Prostate gland (tissue), 2 donors: ENCODE measurements at places on chromosomes 3 and 15.

DNA sequence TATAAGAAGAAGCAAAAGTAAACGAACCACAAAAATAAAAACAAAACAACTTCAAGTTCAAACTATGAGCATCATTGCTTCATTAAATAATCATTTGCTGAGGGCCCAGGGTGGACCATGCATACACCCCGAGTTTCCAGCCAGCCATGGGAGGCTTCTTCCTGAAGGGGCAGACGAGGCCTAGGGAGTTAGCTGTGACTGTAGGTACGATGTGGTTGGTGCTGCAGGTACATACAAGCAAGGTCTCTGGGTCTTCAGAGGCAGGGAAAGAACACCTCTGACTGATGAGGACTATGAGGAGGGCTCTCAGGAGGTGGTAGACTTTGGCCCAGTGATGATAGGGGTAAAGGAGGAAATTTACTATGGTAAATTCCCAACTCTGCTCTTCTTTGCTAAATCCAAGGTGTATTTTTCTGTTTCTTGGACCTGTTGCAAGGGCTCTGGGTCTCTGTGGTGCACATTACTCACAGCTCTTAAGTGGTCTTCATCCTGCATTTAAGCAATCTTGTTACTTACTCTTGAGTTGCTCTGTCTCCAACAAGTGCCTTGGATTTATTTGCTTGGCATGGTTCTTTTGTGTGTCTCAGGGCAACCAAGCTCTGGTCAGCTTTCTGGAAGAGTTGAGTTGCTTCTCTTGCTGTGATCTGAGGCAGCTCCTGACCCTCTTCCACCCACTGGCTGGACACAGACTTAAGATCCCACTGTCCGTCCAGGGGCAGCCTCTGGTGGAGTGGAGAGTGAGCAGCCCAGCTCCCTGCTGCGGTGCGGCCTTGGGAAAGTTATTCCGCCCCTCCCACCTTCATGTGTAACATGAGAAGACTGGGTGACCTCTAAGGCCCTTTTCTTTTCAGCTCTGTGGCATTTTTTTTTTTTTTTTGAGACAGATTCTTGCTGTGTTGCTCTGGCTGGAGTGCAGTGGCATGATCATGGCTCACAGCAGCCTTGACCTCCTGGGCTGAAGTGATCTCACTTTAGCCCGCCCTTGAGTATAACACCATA is 56.1 kb upstream of the KIF23 start:
- H3K27me3 ChIP-seq = no peaks in the 10 kb centered on the region
- no peak overlapping the region for H3K4me3 ChIP-seq
- no peaks in the 10 kb centered on the region for H3K4me1 ChIP-seq
- H3K27ac ChIP-seq = no peak overlapping the region
- DNase-seq = no peak
- no peaks in the 10 kb centered on the region for H3K36me3 ChIP-seq

DNA sequence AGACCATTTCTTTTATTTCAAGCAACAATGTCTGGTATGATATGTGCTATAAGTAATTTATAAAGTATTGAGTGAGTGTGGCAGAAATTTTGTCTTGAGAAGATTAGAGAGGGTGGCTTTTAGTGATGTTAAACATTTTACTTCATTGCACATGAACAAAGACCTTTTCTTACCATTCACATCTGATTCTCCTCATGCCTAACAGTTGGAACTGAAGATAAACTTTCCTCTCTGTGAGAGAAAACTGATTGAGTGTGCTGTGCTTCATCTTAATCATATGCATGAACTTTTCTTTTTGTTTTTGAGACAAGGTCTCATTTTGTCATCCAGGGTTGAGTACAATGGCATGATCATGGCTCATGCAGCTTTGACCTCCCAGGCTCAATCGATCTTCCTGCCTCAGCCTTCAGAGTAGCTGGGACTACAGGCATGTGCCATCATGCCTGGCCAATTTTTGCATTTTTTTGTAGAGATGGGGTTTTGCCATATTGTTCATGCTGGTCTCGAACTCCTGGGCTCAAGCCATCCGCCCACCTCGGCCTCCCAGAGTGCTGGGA is 377.7 kb upstream of the GOLIM4 start:
- H3K4me1 ChIP-seq = no peaks in the 10 kb centered on the region
- DNase-seq = no peak
- H3K27me3 ChIP-seq = no peaks in the 10 kb centered on the region
- no peak overlapping the region for H3K4me3 ChIP-seq
- no peak overlapping the region for H3K27ac ChIP-seq

DNA sequence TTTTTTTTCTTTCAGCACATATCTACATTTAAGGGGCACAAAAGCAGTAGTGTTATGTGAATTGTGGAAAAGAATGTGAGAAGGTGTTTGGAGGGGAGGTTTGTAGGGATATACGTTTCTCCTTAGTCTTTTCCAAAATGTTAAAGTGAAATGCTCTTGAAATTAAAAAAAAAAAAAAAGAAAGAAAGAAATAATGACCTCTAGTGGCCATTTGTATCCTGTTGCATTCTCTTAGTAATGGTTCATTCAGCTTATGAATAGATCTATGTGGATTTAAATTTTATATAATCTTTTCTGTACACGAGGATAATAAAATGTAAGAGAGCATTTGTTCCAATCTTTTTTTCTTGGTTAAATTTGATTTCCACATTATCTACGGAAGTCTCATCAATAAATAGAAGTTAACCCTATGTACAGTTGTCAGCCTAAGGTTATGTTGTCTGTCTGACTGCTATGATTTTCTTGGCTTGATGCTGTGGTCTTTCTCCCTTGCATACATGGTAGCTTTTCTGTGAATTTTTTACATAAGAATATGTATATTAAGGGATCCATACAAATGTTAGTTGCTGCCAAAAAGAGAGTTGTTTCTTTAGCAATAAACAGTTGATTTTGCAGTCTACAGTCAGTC is 1.7 kb downstream of the P2RY13 start:
- H3K27me3 ChIP-seq = no peaks in the 10 kb centered on the region
- no peak overlapping the region for H3K27ac ChIP-seq
- no peak overlapping the region for H3K4me3 ChIP-seq
- no peaks in the 10 kb centered on the region for H3K36me3 ChIP-seq
- no peak for DNase-seq

DNA sequence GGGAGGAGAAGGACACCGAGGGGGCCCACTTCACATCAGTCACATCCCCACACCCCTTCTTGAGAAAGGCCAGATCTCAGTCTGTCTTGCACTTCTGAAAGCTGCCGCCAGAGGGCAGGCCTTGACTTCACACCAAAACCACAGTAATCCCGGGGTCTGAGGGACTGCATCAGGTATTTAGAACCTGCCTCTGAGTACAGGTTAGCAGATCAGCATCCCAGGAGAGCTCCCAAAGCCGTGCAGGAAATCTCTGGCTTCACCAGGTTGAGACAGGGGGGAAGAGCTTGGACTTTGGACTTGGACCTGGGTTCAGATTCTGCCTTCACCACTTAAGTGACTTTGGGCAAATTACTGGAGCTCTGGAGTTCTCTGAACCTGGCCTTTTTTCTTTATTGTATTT is 50.3 kb downstream of the LHFPL4 start:
- H3K4me3 ChIP-seq = no peak overlapping the region
- DNase-seq = peak; percentile 43
- no peak overlapping the region for H3K27ac ChIP-seq
- H3K36me3 ChIP-seq = no peaks in the 10 kb centered on the region

DNA sequence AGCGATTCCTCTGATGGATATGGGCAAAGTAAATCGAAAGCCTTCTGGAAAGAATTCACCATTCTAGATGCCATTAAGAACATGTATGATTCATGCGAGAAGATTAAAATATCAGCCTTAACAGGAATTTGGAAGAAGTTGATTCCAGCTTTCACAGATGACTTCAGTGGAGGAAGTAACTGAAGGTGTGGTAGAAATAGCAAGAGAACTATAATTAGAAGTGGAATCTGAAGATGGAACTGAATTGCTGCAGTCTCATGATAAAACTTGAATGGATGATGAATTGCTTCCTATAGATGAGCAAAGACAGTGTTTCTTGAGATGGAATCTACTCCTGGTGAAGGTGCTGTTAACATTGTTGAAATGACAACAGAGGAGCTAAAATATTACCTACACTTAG is 30.1 kb upstream of the TBC1D23 start:
- H3K4me3 ChIP-seq = no peak overlapping the region
- H3K4me1 ChIP-seq = no peaks in the 10 kb centered on the region
- no peaks in the 10 kb centered on the region for H3K36me3 ChIP-seq
- H3K27me3 ChIP-seq = no peaks in the 10 kb centered on the region
- H3K27ac ChIP-seq = no peak overlapping the region

- H3K4me3 ChIP-seq = no peak overlapping the region
- no peaks in the 10 kb centered on the region for H3K36me3 ChIP-seq
- no peak for DNase-seq
- no peaks in the 10 kb centered on the region for H3K27me3 ChIP-seq
These were observed 474.0 kb downstream of the FGF12 start for GRCh38 chr3:192253138-192253887.

DNA sequence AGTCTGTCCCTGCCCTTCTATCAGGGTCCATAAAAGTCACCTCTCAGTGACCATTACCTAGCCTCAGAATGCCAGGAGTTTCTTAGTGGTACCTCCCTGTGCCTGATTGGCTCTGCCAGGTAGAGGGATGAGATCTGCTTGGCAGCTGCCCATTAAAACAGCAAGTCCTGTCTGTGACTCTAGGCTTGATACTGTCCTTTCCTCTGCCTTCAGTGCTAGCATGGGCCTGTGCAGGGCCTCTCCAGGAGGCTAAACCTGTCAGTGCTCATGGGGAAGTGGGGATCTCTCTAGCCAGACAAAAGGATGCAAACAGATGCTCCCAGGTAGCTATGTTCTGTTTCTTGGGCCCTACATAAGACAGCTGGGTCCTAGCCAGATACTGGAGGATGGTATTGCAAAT is 10.0 kb upstream of the MANF start:
- no peaks in the 10 kb centered on the region for H3K36me3 ChIP-seq
- H3K4me1 ChIP-seq = no peaks in the 10 kb centered on the region
- H3K27ac ChIP-seq = no peak overlapping the region
- DNase-seq = no peak
- H3K4me3 ChIP-seq = no peak overlapping the region
- no peaks in the 10 kb centered on the region for H3K27me3 ChIP-seq

DNA sequence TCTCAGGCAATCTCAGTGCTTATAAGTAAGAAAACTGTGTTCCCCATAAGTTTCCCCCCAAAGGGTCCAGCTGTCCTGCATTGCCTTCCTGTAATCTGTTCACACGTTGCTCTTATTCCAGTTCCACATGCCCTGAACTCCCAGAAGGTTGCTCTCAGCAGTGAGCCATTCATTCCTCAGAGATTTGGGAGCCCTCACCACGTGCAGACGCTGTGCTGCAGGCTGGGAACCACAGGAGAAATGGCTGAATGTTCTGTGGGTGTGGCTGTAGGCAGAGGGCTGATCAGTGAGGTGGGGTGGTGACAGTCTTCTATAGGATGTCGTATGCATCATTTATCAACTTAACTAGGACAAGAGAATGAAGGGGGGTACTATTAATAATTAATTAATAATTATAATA is 3.3 kb upstream of the THSD4 start:
- no peaks in the 10 kb centered on the region for H3K36me3 ChIP-seq
- no peak for DNase-seq
- H3K27me3 ChIP-seq = no peaks in the 10 kb centered on the region
- H3K27ac ChIP-seq = peak overlapping the region; percentile 26

DNA sequence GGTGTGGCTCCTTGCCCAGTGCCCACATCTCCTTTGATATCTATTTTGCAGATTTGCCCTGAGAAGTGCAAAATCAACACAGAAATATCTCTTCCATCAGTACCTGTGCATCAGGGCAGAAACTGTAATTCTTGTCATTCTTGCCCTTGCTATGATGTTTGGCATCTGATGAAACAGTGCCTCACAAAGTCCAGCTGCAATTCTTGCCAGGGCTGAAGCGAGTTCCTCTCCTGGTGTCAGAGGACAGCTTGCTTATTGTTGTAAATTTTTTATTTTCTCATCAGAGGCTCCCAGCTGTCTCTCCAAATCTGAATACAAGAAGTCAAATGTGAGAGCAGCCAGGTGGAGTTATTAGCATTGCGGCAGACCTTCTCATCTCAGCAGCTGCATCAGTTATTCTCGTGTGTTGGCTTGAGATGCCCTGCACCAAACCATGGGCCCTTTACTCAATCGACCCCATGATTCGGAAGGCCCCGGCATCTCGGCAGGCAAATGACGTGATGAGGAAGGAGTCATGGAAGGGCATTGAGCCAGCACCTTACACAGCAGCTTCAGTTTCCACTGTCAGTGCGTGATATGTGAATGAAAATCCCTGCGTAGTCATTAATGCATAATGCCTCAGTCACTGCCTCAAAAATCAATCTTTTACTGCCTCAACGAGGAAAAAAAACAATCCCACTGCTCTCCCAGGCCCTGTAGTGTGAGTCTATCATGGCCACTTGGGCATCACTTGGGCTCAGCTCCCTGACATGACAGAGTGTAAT is 93.4 kb downstream of the CCNL1 start:
- H3K36me3 ChIP-seq = no peaks in the 10 kb centered on the region
- H3K27ac ChIP-seq = no peak overlapping the region
- no peak for DNase-seq
- no peaks in the 10 kb centered on the region for H3K27me3 ChIP-seq
- H3K4me1 ChIP-seq = no peaks in the 10 kb centered on the region

GRCh38 chr3:30613133-30613825 is 6.9 kb downstream of the TGFBR2 start:
- DNase-seq = no peak
- no peak overlapping the region for H3K27ac ChIP-seq
- H3K36me3 ChIP-seq = no peaks in the 10 kb centered on the region
- H3K4me1 ChIP-seq = no peaks in the 10 kb centered on the region

- no peaks in the 10 kb centered on the region for H3K36me3 ChIP-seq
- no peak overlapping the region for H3K27ac ChIP-seq
- H3K27me3 ChIP-seq = no peaks in the 10 kb centered on the region
- no peak for DNase-seq
- no peak overlapping the region for H3K4me3 ChIP-seq
These were observed 186.5 kb downstream of the FOXP1 start for GRCh38 chr3:71397046-71397445.

- no peak for DNase-seq
- H3K4me3 ChIP-seq = no peak overlapping the region
- no peaks in the 10 kb centered on the region for H3K36me3 ChIP-seq
- no peak overlapping the region for H3K27ac ChIP-seq
- H3K4me1 ChIP-seq = no peaks in the 10 kb centered on the region
These were observed 66.8 kb downstream of the CD200R1L start for GRCh38 chr3:112779558-112780480.

GRCh38 chr3:13135251-13135810 is 62.1 kb upstream of the IQSEC1 start:
- H3K36me3 ChIP-seq = no peaks in the 10 kb centered on the region
- H3K27ac ChIP-seq = no peak overlapping the region
- no peaks in the 10 kb centered on the region for H3K27me3 ChIP-seq
- no peak for DNase-seq
- no peak overlapping the region for H3K4me3 ChIP-seq
- H3K4me1 ChIP-seq = no peaks in the 10 kb centered on the region

- no peak overlapping the region for H3K4me3 ChIP-seq
These were observed 234.7 kb downstream of the PLCL2 start for GRCh38 chr3:17119201-17120072.

DNA sequence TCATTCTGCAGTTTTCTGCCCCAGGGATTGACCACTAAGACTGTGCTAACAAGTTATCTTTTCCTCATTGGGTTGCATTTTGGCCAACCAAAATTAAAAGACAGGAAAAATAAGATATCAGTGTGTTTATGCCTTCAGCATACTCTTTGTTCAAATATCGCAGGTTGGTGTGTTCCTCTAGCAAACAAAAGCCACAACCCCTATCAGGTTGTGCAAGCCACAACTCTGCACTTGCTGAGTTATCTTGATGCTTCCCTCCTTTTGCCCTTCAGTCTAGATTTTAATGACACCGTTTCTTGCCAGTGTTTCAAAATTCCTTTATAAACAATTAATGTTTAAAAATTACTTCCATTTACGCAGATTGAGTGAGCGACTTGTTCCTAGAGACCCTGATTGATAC is 1164.2 kb downstream of the NSUN3 start:
- H3K27ac ChIP-seq = no peak overlapping the region
- DNase-seq = no peak
- no peaks in the 10 kb centered on the region for H3K4me1 ChIP-seq
- no peaks in the 10 kb centered on the region for H3K36me3 ChIP-seq
- no peak overlapping the region for H3K4me3 ChIP-seq
